ENCODE measurements at places on chromosomes 11 and 22.

DNA sequence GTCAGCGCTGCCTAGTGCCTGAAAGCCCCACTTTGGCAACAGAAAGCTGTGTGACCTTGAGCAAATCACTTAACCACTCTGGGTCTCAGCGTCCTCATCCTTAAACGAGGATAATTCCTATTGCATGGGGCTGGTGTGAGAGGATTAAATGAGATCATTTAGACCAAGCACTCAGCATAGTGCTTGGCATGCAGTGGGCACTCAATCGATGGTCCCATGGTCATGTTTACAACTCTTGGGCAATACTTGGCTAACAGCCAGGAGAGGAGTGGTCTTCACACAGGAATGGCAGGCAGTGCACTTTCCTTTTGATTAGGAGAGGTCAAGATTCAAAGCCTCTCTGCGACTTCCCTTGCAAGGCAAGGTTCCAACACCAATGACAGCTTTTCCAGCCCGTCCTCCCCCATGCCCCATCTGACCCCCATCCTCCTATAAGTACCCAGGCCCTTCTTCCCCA lies 14.1 kb downstream of the TNKS1BP1 start:
- no peak for DNase-seq

- no peak for DNase-seq
Measured at GRCh38 chr11:65381716-65382032, 772 bp downstream of the SLC25A45 start.

- DNase-seq: no peak
Measured at GRCh38 chr11:60701469-60701818, 2.0 kb downstream of the MS4A8 start.

DNA sequence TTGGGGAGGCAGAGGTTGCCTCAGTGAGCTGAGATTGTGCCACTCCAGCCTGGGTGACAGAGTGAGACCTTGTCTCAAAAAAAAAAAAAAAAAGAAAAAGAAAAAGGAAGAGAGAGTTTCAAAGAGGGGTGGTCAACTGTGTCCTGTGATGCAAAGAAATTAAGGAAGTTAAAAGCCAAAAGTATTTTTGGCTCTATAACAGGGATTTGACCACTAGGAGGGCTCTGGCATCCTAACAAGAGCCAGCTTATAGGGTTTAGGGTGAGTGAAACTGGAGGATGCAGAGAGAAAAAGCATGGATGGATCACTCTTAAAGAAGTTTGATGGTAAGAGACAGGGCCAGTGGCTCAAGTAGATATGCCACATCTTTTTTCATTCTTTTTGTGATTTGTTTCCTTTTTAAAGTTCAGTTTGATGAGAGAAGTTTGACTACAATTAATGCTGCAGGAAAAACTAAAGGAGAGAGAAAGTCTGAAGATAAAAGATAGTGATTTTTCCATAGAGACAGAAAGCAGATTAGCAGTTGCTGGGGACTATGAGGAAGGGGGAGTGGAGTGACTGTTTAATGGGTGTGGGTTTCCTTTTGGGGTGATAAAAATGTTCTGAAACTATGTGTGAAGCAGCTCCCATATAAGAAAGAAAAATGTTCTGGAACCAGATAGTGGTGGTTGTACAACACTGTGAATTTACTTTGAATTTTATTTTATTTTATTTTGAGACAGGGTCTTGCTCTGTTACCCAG lies 11.1 kb upstream of the MICAL2 start:
- no peak for DNase-seq
